ENCODE measurements at places on chromosomes 6 and 20.

DNA sequence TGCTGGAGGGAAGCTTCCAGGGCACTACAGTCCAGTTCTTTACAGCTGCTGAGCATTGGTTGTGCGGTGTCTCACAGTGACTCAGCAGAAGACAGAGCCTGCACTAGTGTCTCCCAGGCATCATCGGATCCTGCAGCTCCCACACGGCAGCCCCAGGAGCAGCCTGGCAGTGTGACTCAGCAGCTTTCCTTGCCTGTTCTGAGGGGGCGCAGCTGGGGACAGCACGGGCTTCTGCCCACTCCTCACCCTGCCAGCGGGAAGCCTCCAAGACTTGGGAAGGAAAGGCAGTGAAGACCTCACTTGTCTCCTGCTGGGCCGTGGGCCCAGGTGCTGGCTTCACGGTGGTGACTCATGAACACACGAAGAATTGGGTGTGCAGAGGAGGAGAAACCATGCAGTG is 165.4 kb downstream of the SYNDIG1 start:
- DNase-seq: no peak

DNA sequence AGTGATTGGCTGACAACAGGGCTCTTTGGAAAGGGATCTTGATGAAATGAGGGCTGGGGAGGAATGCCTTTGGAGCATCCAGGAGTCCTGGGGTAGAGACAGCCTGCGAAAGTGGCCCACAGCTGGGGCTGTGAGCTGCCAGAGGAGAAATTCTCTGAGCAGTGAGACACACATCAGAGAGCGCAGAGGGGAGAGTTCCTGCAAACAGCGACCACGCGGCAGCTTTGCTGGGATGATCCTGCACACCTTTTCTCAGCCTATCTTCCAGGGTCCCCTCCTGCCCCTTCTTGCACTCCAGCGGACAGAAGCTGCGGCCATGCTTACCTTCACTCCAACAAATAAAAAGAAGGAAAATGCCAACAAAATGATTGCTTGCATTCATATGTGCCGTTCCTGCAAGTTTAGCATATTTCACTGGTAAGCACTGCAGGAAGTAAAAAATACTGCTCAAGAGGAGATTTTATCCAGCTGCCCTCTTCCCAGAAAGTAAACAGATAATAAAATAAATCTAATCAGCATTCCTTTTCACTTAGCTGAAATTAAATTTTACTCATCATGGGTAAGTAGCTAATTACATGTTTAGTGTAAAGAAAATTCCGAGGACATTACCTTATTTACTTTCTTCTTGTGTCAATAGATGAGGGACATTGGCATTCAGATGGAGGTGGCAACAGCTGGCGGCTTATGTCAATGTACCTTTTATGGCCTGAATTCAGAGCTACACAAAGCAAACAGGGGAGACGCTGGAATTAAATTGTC is 339.9 kb upstream of the ARID1B start:
- DNase-seq: no peak

DNA sequence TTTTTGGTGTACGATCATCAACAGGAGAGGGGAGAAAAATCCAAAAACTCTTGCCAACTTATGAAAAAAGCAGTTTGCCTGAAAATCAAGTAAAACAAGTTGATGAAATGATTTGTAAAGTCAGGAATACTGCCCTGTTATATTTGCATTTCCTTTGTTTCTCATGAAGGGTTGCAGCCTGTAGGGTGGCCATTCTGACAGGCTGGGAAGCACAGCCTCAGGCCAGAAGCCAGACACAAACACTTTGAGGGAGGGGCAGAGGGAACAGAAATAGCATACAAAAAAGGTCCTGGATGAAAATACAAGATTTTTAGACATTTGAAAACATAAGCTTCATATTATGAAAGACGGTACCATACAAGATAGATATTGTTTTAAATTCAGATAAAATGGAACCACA is 109.8 kb downstream of the DTNBP1 start:
- no peak for DNase-seq

GRCh38 chr6:51812231-51812630 is 275.2 kb downstream of the PKHD1 start:
- no peak for DNase-seq

DNA sequence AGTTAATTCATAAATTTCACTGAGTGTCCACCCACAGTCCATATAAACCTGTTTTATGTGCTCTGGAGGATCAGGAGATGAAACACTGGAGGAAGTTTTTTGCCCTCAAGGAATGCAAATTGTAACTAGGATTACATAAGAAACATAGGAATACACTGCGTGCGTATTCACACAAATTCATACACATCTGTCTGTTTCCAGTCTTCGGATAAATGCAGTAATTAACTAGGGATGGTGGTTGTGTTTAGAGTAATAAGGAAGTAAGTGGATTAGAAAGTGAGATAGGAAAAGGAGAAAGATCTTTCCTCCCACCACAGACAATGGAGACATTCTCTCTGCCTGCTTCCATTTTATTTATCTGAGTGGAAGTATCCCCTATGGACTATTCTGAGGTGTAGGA is 35.7 kb upstream of the POPDC3 start:
- no peak for DNase-seq

DNA sequence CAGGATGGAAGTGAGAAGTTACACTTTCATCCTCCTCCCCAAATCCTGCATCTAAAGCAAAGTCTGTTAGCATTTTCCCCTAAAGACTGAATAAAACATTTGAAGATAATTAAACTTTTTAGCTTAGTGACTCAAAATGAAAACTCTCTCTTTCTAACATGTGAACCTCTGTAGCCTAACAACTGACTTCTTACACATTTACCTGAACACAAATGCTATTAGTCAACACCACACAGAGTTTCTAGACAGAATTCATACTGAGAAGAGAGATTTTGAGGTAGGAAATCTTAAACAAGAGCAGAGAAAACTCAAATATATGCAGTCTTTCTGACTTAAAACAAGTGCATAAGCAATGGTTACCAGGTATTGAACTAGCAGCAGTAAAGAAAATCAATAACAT is 149.9 kb upstream of the SMLR1 start:
- DNase-seq: no peak

GRCh38 chr20:48578397-48579098 is 249.3 kb downstream of the PREX1 start:
- no peak for DNase-seq

- DNase-seq: no peak
These were observed 584.1 kb upstream of the FLRT3 start for GRCh38 chr20:14921513-14921912.

- peak; percentile 82 for DNase-seq
These were observed 32.1 kb upstream of the NR2E1 start for GRCh38 chr6:108133594-108134179.

DNA sequence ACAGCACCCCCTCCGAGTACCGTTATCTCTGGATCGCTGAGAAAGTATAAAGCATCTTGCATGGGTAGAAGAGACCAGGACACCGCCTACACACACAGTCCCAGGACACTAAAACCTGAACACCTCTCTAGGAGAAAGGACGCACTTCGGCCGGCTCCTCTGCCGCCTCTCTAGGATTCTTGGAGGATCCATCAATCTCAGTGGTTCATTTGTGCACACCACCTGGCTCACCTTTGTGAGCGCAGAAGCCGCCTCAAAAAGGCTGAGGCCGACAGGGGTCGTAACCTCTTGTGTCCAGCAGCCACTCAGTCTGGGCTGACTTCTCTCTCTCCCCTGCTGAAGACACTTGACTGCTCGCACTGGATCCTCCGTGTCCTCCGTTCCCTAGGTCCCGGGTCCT is 13.5 kb downstream of the ZSCAN23 start:
- no peak for DNase-seq

DNA sequence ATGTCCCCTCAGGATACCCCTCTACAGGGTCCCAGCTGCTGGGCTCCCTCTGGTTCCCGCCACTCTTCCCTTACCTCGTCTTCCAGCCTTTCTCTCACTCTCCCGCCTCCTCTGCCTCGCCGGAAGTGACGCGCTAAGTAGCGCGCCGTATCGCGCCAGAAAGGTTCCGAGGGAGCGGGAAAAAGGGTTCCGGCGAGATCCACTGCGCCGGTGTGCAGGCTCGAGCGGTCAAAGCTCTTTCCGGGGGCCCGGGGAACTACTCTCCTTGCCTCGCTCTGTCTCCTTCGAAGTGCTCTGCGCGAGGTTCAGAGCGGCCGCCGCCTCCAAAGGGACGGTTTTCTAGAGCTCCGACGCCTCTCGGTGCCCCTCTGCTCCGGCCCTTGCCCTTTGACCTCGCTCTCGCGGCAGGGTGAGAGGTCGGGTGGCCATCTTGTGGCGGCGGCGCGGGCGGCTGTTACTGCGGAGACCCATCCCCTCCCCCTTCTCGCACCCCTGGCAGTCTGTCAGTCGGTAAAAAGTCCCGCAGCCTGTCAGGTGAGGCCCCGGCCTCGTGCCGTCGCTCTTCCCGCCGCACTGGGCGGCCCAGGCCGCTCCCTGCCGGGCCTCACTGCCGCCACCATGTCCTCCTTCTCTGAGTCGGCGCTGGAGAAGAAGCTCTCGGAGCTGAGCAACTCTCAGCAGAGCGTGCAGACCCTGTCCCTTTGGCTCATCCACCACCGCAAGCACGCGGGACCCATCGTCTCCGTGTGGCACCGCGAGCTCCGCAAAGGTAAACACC is at the start of the genes RPRD1B and TTI1:
TSS of gene RPRD1B (plus strand) at position 417 of the 778 bp plus-strand sequence. CDS start at position 619, 202 bp downstream.
TSS of gene TTI1 (minus strand) at position 127 of the 778 bp plus-strand sequence. CDS start 19,640 bp downstream, outside the sequence.
- peak; percentile 69 for DNase-seq

- DNase-seq: no peak
These were observed 73.3 kb downstream of the HUS1B start for GRCh38 chr6:583635-584034.

GRCh38 chr6:50791900-50792508 is 26.7 kb upstream of the TFAP2B start:
- DNase-seq: no peak

GRCh38 chr6:75283907-75284631 is 523 bp downstream of the TMEM30A start:
- DNase-seq: peak; percentile 21

DNA sequence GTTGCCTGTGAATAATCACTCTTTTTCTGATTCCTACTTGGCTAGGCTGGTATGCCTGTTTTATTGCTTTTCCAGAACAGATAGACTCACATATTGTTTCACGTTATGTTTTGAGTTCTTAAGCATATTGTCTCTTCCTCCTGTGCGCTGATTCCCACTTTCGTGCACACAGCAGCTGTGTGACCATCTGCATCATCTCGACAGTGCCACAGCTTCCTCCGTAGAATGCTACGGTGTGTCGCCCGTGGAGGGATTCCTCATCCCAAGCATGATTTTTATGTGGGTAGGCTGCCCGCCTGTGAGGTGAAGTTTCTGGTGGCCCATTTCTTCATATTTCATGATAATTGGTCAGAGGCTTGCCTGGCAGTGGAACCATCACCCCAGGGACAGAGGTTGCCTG is 31.8 kb downstream of the PLCB4 start:
- DNase-seq: no peak

DNA sequence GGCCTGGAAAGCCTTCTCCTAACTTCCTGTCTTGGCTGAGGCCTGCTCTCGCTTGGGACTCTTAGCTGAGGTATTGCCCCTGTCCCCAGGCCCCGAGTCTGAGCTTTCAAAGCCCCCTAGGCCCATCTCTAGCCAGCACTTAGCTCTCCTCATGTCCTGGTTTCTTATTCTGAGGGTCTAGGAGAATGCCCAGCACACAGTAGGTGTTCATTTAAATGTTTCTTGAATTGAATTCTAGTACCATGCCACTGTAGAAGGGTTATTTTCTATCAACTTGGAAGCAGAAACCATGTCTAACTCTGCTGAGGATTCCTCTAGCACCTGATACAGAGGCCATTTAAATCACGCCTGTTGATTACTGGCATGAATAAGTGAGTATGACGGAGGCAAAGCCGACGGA is 98.5 kb downstream of the VEGFA start:
- DNase-seq: no peak

DNA sequence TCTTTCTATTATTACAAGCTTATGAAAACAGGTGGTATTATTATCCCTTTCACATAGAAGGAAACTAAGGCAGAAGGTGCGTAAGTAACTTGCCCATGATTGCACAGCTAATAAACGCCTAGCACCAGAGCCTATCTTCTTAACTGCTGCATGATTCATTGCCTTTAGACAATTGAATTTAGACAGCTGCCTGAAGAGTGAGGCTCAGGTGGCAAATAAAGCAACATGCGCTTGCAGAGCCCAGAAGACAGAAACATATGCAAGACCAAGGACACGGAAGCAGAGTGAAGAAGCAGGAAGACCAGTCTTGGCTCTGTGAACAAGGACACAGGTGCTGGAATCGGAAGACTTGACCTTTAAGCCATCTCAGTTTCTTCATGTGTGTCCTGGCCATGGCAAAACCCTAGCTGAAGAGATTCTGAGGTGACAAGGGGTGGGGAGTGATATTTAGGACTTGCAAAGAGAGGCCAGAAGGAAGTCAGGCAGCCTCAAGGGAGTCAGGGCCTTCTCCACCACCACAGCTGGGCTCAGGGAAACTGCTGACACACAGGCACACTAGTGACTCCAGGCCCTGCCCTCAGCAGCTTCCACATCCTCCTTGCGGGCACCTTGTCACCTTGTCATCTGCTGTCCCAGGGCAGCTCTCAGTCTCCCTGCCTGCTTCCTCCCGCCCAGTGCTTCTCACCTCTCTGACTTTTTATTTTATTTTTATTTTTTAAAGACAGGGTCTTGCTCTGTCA is 91.7 kb upstream of the SLC22A16 start:
- no peak for DNase-seq

- DNase-seq: no peak
These were observed 21.2 kb downstream of the C6orf132 start for GRCh38 chr6:42120895-42121865.

DNA sequence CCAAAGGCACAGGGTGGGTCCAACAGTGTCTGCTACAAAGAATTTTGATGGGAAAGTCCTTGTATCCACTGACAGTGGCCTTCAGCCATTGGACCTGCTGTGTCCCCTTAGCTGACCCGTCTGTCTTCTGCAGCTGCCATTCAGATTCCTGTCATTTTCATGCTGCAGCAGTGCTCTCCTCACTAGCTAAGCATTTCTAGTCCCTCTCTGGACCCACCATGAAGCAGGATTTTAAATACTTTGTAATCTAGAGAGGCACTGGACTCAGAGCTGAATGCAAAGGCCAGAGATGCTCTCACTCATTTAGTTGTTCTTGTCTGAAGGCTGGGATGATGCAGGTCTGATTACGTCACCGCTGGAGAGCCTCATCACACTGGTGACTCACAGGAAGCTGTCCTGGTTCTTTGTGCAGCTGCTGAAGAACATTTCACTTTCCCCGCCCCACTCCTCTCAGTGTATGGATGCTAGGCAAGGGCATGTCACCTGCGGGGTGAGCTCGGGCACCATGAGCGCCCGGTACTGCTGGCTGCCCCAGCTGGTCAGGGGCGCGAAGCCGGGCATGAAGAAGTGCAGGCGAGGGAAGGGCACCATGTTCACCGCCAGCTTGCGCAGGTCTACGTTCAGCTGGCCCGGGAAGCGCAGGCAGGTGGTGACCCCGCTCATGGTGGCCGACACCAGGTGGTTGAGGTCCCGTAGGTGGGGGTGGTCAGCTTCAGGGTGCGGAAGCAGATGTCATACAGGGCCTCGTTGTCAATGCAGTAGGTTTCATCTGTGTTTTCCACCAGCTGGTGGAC is 19.4 kb upstream of the TUBB2A start:
- no peak for DNase-seq
